ENCODE measurements at places on chromosomes 1 and 21.

GRCh38 chr1:162561616-162562469, at the start of gene UAP1:
Gene UAP1, plus strand, starts transcription at chr1:162561722. Its CDS starts 4,347 bp downstream, at chr1:162566069.
- no peak for DNase-seq

GRCh38 chr1:33494929-33495328, 22.5 kb downstream of the ZSCAN20 start:
- no peak for DNase-seq

DNA sequence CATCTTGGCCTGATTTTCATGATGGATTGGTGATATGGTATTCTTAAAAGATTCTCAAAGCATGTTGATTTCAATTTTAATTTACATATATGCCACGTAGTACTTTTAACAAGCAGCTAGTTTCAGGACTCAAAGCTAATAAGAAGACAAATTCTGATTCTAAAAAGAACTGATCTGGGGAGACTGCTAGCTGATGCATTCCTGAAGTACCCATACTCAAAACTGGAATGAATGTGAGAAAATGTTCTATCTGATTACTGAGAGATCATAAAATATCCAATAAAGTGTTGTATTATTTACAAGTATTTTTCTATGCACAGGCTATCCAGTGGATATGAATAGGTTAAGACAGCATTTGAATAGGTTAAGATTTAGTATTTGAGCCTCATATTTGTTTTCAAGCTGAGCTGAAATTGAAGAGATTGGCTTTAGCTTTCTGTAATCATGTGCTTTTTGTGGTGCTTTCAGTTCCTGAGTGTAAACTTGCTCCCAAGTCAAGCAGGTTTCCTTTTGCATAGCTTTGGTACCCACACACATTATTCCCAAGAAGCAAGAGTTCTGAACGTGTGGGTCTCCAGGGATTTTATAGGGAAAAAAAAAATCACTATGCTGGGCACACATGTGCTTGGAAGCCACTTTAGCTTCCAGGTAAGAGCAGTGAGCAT, 114.1 kb downstream of the VPS13D start:
- DNase-seq = peak; percentile 29

DNA sequence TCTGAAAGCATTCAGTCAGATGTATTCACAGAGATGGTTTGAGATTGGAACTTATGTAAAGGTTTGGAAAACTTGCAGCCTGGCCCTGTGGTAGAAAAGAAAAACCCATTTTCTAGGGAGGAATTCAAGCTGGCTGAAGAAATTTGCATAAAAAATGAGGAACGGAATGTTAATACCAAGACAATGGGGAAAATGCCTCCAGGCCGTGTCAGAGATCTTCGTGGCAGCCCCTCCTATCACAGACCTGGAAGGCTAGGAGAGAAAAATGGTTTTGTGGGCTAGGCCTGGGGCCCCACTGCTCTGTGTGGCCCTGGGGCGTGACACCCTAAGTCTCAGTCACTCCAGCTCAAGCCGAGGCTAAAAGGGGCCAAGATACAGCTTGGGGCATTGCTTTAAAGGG, 26.7 kb downstream of the NME7 start:
- no peak for DNase-seq

DNA sequence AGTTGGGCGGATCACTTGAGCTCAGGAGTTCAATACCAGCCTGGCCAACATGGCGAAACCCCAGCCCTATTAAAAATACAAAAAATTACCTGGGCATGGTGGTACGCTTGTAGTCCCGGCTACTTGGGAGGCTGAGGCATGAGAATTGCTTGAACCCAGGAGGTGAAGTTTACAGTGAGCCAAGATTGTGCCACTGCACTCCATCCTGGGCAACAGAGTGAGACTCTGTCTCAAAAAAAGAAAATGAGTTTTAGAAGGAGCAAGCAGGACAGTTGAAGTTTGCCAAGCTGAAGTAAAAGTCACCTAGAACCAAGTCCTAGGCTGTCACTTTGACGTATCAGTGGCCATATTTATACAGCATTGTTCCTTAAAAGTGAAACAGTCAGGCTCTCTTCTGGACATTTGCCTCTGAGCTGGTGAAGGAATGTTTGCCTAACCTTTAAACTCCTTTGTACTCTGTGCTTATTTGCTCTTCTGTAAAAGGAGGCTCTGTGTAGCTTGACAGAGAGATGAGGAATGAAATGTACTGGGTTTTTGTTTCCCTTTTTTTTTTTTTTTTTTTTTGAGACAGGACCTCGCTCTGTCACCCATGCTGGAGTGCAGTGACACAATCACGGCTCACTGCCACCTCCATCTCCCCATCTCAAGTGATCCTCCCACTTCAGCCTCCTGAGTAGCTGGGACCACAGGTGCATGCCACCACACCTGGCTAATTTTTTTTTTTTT, 2.8 kb downstream of the RAB4A start:
- no peak for DNase-seq

- no peak for DNase-seq
These were observed at the start of gene GPR61 for GRCh38 chr1:109539676-109540075. Gene GPR61, plus strand, starts transcription at chr1:109539872. Its CDS starts 3,151 bp downstream, at chr1:109543023.

GRCh38 chr1:87816646-87817045, 488.0 kb downstream of the LMO4 start:
- no peak for DNase-seq

DNA sequence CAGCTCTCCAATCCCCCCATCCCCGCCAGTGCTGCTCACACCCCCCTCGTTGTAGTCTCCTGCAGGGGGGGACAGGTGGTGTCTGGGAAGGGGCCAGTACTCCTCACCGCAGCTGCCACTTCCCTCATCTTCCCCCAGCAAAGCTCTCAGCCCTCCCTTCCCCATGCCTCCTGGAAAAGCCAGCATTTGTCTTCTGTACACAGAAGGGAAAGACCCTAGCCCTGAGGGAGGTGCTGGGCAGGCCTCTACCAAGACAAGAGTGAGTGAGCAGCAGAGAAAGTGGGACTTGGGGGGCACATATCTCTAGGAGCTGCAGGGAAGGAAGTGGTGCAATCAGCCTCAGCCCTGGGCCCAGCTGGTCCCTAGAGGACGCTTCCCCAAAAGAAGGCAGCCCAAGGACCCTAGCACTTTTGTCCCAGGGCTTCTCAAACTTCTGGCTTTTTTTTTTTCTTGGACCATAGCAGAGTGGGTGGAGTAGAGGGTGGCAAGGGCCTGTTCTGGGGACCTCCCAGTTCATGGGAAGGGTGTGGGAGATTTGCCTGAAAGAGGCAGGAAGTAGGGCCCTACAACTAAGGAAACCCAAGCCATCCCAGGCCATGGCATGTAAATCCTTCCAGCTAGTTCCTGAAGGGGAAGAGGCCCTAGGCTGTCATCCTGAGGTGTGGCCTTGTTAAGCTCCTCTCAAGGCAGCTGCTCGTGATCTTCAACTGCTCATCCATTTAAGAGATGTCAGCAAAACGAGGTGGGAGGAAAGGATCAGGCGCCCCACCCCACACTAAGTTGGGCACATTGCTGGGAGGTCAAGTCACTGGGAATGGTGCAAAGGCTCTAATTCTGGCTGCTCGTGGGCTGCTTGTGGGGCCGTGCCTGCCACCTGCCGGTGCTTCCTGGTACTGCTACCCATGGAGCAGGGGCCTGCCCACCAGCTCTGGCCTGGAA, 12.6 kb downstream of the ZC3H12A start:
- DNase-seq = peak; percentile 89

DNA sequence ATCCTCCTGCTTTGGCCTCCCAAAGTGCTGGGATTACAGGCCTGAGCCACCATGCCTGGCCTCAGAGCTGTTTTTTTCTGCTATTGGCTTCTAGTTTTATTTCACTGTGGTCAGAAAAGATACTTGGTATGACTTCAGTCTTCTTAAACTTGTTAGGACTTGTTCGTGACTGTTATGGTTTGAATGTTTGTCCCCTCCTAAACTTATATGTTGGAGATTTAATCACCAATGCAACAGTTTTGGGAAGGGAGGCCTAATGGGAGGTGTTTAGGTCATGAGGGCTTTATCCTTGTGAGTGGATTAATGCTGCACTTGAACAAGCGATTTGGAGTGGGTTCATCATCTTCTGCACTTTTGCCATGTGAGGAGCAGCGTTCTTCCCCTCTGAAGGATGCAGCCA, 24.5 kb upstream of the SOD1 start:
- no peak for DNase-seq

DNA sequence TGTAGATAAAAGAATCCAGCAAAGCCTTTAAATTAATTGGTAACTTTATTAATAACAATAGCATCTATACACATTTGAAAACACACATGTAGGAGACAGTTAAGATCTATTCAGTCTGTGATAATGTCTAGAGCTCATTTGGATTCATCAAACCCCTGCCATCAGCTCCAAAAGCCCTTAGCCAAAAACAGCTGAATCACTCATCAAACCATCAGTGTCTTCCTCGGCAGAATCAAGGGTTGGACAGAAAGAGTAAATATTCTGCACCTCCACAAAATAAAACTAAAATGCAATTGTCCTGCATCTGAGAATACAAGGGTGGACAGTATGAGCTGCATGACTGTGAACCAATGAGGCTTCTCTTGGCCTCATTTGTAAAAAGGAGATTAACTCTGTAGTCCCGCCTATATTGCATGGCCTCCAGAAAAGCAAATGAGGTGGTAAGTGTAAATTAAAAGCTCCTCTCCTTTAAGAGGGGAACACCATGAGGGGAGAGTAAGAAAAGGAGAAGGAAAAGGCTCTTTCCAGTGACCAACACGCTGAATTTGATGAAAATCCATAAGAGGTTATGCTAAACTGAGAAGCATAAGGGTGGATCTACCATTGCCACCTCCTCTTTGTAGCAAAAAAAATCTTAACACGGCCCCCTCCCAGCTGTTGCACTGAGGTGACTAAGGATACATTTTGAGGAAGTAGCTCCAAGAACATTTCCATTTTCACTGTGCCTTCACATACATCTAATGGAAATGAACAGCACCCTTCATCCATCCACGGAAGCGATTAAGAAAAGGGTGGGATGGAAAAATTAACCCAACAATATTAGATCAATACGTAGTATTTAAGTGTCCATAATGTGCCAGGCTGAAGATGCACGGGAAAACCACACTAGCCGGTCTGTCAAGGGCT, 14.7 kb upstream of the BOLA1 start:
- peak; percentile 79 for DNase-seq

GRCh38 chr21:45383615-45384201, 21.3 kb upstream of the COL18A1 start:
- DNase-seq = no peak

DNA sequence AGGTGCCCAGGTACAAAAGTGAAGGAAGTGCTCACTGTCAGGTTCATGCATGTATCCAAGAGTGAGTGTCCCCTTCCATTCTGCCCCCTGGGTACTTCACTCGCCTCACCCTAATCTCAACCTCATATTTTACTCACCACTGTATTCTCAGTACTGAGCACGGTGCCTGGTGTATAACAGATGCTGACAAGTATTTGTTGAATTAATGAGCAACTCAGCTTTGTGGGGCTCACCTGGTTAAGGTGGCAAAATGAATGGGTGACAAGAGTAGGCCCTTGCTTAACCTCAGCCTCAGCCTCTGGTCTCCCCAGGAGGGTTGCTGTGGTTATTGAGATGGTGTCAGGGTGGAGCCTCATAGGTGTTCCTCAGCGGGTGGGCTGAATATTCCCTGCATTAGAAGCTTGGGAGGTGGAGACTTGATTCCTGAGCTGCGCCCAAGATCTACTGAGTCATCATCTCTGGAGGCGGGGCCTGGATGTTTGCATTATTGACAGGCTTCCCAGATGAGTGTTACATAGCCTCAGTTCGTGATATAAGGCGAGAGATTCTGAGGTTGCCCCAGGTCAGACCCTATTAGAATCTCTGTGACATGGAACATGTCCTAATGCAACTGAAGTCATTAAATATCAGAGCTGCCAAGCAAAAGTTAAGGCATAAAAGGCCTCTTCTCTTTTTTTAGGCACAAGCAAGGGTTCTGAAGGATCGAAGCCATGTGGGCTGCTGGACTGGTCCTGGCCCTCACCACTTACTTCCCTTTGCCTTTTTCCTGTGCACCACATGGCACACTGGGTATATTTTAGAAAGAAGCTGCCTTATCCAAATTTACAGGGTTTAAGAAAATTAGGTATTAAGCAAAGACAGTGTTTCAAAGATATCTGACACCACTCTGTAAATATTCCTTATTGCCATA, 39.2 kb downstream of the SYT6 start:
- DNase-seq = peak; percentile 31

GRCh38 chr1:114692947-114693346, 2.4 kb downstream of the AMPD1 start:
- DNase-seq = no peak

DNA sequence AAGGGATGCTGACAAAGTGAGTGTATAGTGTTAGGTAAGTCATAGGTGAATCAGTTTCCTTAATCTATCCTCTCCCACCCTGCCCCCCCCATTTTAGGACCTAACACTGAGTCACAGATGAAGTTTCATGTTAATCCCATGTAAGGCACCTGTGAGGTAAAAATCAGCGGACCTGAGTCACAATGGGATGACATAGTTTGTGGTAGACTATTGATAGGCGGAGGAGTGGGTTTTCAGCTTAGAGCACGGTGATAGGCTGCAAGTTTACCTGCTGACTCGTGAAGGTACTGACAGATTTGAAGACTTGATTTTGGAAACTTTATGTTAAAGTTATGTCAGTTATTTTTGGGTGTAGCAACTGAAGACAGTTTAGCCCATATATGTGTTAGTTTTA, 1.7 kb downstream of the TOR1AIP1 start:
- no peak for DNase-seq

DNA sequence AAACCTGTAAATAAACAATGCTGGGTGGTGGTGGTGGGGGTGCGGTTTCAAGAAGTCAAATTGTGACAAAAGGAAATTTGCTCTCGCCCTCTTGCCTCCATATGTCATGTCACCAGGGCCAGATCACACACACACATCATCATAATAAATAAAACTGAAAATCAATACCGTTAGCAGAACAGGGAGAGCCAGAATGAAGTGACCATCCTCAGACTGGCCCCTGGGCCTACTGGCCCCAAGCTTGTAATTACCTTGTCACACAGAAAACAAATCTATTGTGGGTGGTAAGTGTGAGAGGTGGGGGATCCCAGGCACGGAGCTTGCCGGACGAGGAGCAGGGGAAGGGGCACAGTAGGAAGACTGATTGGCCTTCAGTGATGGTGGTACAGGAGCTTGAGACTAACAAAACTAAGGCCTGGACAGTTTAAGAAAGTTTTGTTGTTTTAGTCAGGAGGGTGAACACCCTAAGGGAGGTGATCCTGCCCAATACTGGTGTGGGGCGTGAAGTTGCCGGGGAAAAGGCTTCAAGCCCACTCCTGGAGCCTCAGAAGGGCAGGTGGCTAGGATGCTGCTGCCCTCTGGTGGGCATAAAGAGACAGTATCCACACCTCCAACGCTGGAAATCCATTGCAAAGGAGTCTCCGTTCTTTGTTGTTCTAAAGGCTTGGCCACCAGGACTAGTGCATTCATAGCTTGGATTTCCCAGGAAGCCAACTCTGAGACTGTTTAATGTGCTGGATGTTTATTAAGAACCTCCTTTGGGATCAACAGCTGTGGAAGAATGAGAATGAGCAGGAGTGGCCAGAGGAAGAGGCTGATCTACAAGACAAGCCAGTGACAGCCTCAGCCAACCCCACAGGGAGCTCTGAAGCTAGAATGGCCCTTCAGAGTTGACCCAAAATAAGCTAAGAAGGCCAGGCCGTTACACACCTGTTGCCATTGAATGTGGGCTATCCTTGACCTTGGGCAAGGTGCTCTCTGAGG, 8.1 kb upstream of the C1orf216 start:
- DNase-seq = peak; percentile 55

GRCh38 chr1:198788561-198789064, 149.8 kb downstream of the PTPRC start:
- no peak for DNase-seq

GRCh38 chr1:218665221-218665620, 320.1 kb downstream of the TGFB2 start:
- no peak for DNase-seq

GRCh38 chr1:32886004-32886827, at the start of gene HPCA:
Gene HPCA, plus strand, starts transcription at chr1:32886491. Its CDS starts 2,408 bp downstream, at chr1:32888899.
- peak; percentile 19 for DNase-seq

- no peak for DNase-seq
These were observed 4.1 kb downstream of the DISC1 start for GRCh38 chr1:231630558-231631205.

- DNase-seq = peak; percentile 94
These were observed 17.6 kb upstream of the CLIC4 start for GRCh38 chr1:24727501-24728216.

Data from inflammatory macrophage (primary cell).